ENCODE measurements at places on chromosomes 16 and 17.

DNA sequence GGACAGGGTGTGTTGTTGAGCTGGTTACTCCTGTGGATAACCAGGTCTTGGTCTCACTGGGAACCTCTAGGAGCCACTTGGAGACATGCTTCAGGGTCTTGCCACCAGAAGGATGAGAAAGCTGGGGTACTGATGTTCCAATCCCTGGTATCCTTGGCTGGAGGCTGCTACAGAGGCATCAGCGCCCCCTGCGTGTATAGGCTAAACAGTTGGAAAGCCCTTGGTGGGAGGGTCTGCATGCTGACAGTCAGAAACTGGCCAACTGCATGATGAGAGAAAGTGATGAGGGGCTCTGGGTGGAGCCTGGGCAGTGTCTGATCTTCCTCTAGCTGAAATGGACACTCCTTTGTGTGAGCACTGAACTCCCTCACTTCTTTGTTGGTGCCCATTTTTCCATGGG, 536.9 kb downstream of the XYLT1 start:
- no peak for DNase-seq

DNA sequence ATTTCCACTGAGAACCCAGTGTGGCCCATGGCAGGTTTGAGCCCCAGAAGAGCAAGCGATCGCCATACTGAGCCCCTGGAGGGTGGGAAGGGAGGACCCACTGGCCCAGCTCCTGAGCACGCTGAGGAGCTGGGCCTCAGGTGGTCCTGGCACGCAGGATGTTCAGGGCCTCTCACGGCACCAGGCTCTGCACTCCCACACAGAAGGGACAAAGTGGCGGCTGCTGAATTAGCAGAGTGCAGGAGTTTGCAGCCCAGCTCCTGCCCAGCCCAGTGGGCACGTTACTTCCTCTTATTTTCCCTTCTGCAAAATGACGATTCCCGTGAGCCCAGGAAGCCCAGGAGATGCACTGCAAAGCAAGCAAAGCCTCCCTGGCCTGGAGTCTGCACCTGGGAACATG, 42.3 kb upstream of the MTSS2 start:
- no peak for DNase-seq

- no peak for DNase-seq
Observed at GRCh38 chr16:49658531-49658930, 197.4 kb downstream of the ZNF423 start.

- DNase-seq, result no peak
Observed at GRCh38 chr17:62823111-62823893, 15.2 kb upstream of the MARCHF10 start.
